ENCODE measurements at places on chromosomes 5 and 9.
A peak's percentile ranks its signal among the peaks of the same experiment; 100 is the strongest.

GRCh38 chr5:158513490-158514318 lies 586.0 kb downstream of the EBF1 start:
- DNase-seq = no peak

GRCh38 chr9:134885001-134885678 lies 4.5 kb downstream of the FCN2 start:
- no peak for DNase-seq

- DNase-seq = no peak
Observed at GRCh38 chr5:75510417-75510835, 1.0 kb downstream of the CERT1 start.

DNA sequence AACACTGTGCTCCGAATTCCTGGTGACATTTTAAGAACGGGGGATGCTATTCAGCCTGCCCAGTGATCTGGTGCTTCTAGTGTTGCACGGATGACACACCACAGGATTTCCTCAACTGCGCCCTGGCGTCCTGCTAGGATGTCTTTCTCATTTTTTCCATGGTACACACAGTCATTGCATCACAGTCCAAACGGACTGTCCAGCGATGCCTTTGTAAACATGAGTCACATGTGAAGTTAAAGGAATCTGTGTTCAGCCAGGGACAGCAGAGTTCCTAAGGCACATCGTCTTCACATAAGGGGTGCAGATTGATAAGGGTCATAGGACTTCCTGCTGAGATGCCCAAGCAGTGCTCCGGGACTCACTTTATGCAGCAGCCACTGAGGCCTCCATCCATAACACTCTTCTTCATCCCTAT lies 9.3 kb upstream of the PTPN3 start:
- no peak for DNase-seq

GRCh38 chr5:60810438-60811085 lies 33.5 kb downstream of the ELOVL7 start:
- peak; percentile 32 for DNase-seq

DNA sequence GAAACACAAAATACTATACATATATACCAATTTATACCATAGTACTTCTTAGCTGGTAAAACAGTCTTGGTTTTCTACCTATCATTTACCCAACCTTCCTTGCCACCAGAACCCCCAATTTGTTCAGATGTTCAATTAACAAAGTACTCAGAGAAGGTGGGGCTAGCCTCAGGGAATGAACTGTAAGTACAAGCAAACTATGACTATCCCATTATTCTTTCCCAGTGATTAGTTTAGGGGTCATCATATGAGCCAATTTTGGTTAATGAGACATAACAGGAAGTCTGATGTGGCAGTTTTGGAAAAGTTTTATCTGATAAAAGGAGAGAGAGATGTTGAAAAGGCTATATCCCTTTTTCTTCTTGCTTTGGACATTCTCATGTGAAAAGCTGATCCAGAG lies 125.8 kb downstream of the DTWD2 start:
- DNase-seq = no peak

- no peak for DNase-seq
Observed at GRCh38 chr9:130212543-130213297, 40.5 kb downstream of the NCS1 start.

DNA sequence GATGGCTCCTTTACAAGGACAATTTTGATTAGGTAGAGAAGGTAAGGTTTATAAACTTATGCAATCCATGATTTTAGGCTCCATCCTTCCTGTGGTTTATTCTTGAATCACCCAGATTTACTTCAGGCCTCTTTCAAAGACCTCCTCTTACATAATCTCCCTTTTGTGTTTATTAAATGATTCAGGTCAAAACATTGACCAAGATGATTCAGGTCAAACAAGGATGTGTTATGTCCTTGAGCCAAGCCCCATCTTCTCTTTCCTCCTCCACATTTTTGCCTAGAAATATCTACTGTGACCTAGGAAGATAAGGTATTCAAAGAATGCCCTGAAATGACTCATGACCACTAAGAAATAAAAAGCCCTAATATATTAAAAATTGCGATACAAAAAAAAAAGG lies 31.8 kb upstream of the TLR4 start:
- DNase-seq = no peak

- DNase-seq = no peak
Observed at GRCh38 chr5:168089201-168089887, 202.1 kb upstream of the WWC1 start.

- no peak for DNase-seq
Observed at GRCh38 chr5:149403923-149404745, 25.0 kb upstream of the IL17B start.

DNA sequence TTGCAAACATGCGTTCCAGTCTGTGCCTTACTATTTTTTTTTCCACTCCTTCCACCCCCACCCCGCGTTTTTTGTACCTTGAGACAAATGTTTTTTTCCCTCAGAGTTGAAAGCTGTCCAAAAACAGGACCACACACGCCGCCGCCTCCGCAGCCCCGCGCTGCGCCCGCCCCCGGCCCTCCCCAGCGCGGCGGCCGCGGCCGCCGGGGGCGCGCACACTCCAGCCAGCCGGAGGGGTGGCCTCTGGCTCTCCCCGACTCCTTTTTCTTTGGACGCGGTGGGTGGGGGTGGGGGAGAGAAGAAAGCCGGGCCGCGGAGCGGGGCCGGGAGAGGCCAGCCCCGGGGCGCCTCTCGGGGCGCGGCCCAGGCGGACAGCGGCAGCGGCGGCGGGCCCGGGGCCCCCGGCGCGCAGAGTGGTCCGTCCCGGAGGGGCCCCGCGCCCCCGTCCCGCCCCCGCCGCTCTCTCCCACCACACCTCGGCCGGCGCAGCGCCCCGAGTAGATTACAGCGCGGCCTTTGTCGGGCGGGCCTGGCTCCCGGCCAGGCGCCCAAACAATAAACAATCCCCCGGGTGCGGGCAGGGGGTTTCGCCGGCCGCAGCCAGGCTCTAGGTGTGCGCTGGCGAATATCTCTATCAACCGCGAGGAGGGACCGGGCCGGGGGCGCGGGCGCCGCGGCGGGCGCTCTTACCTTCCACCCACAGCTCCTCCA lies 10.9 kb downstream of the PTCH1 start:
- DNase-seq = no peak

DNA sequence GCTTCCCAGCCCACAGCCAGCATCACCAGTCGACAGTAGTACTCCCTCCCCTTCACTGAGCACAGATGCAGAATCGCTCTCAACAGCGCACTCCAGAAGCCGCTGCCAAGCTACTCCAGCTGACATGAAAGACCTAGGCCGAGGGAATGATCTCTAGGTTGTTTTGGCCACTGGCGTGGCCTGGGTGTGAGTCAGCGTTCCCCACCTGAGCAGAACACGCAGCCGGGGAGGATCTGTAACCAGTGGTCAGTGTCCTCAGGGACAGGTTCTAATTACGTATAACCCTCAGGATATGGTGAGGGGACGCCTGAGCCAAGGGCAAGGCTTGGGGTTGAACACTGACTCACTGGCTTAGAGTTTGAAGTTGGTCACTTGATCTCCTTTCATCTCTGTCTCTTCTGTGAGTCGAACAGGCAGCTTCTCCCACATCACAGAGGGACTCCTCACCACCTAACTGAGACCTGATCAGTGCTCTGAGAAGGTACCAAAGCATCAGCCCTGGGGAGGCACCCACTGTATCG lies 76.9 kb upstream of the IL17B start:
- DNase-seq = no peak

- DNase-seq = no peak
Observed at GRCh38 chr9:112086627-112087026, 88.5 kb downstream of the SUSD1 start.

- DNase-seq = no peak
Observed at GRCh38 chr9:26361010-26361409, 531.6 kb downstream of the CAAP1 start.

GRCh38 chr9:116207371-116208111 lies 54.0 kb downstream of the PAPPA start:
- no peak for DNase-seq

- DNase-seq = no peak
Observed at GRCh38 chr5:109962882-109963603, 273.3 kb downstream of the MAN2A1 start.

DNA sequence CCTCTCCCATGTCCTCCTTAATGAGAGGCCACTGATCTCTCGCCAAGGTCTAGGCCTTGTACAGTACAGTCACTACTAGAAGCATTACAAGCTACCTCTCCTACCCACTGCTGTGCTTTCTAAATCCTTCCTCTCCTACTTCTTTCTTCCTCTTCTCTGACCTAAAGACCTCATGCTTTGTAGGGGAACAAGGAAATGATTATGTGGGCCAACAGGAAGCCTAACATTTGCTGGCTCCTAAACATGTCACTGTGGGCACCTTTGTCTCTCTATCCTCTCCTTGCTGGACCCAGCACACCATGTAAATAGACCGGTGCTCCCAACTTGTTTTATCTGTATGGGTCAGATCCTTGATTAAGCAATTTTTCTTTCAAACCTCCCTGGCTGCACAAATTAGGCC lies 16.7 kb downstream of the SLC28A3 start:
- DNase-seq = no peak

- DNase-seq = peak; percentile 19
Observed at GRCh38 chr9:127122176-127123063, at the start of gene ANGPTL2. Gene ANGPTL2 (minus strand): TSS chr9:127122635. CDS start chr9:127108731, 13,904 bp downstream.

- no peak for DNase-seq
Observed at GRCh38 chr9:75891277-75891741, 836 bp downstream of the PCSK5 start.

GRCh38 chr5:117690612-117691011 lies 1116.0 kb upstream of the SEMA6A start:
- DNase-seq = no peak

DNA sequence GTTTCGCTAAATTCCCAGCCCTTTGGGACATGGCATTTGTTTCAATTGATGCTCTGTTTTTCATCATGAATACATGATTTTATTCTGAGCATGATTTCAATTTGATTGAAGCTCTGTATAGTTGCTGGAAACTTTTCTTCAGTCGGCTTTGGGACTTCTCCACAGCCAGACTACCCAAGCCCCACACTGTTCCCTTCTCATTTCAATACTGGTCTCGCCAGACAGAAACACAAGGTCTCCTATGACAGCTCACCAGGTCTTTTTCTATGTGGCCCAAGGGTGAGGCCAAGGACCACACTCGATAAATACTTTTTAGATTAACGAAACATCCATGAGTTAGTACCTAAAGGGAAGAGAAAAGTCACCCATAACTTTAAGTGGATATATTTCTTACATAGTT lies 132.2 kb downstream of the ARL15 start:
- DNase-seq = no peak

DNA sequence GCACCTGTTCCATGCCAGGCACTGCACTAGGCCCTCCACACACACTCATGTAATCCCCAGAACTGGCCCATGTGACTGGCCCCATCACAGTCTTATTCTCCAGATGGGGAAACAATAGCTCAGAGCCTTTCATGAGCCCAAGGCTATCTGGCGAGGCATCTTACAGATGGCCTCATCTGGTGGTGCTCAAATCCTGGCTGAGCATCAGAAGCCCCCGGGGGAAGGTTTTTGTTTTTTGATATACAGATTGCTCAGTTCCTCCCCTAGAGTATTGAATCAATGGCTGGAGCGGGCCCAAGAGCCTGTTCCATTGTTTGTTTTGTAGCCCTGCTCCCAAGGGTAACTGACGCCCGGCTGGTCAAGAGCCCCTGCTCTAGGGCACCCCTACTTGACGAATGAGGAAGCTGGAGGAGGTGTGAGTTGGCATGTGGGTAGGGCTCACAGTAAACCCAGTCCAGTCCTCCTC lies 145.3 kb upstream of the RAPGEF1 start:
- no peak for DNase-seq

GRCh38 chr9:96348261-96348660 lies 35.2 kb downstream of the SLC35D2 start:
- DNase-seq = no peak

GRCh38 chr5:55737793-55738192 lies at the start of gene DDX4:
Gene DDX4 (plus strand): TSS chr5:55738061. CDS start chr5:55738964, 903 bp downstream.
- no peak for DNase-seq

DNA sequence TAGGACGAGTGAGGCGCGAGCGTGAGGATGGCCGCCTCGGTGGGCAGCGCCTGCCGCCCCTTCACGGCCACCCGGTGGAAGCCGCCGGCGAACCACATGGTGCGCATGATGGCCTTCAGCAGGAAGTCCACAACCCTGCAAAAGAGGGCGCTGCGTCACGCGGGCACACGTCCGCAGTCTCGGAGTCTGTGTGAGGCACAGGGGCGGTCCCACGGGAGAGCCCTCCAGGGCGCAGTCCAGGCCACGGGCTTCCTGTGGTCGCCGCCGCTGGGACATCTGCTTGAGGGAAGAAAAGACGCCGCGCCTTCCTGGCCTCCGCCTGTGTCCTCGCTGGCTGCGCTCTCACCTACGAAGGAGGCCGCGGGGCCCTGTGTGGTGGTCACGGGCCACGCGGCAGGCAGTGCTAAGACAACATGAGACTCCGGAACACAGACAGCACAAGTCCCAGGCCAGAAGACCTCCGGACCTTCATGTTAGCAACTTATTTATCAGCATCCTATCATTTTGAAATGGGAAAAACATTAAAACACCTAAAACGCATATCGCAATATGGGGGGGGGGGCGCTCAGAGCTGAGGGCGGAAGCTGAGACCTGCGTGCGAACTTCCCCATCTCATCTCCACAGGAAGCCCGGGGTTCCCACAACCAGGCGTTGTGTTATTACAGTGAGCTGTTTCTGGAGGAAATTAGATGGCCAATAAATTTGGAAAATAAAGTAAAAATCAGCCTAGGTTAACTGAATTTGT lies 28.8 kb downstream of the LPCAT1 start:
- no peak for DNase-seq

- DNase-seq = no peak
Observed at GRCh38 chr5:33229216-33229615, 211.5 kb upstream of the TARS1 start.

DNA sequence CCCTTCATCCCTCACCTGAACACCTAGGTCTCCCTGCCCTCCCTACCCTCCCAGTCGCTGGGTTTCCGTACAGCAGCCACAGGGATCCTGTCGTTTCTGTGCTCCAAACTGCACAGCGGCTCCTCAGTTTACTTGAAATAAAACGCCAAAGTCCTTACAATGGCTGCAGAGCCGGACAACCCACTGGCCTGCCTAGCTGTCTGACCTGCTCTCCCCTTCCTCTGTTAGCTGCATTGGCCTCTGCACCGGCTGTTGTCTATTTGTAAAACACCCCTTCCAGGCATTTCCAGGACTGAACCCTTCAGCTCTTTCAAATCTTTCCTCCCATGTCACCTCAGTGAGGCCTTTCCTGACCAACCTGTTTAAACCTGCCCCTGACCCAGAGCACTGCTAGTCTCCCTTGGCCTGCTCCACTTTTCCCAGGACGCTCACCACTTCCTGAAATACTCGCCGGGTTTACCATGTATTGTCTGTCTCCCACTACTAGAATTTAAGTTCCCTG lies 9.1 kb upstream of the MGAT1 start:
- DNase-seq = no peak
